ENCODE measurements at places on chromosomes 6 and 20. TPM values are rescaled to one million over a fixed set of nuclear protein-coding genes. Genes with fewer than 3 reads are reported as not detected.
A peak's percentile ranks its signal among the peaks of the same experiment; 100 is the strongest.

Gene MATN4
- total RNA-seq, result 0.64 TPM

- H3K4me1 ChIP-seq, result peaks cover 36% of the 10 kb centered on the region
- peaks cover 12% of the 10 kb centered on the region for H3K36me3 ChIP-seq
- no peak overlapping the region for H3K4me3 ChIP-seq
- H3K27me3 ChIP-seq, result no peaks in the 10 kb centered on the region
These were observed 4.9 kb downstream of the VEGFA start for GRCh38 chr6:43774776-43775534.

Gene TCP11
- not detected for total RNA-seq

- H3K27ac ChIP-seq, result no peak overlapping the region
- H3K4me1 ChIP-seq, result no peaks in the 10 kb centered on the region
- no peak overlapping the region for H3K4me3 ChIP-seq
These were observed 1420.2 kb downstream of the GRIK2 start for GRCh38 chr6:102813489-102814275.

- DNase-seq, result no peak
- H3K27ac ChIP-seq, result no peak overlapping the region
- H3K4me1 ChIP-seq, result no peaks in the 10 kb centered on the region
- H3K27me3 ChIP-seq, result peaks cover 11% of the 10 kb centered on the region
- H3K4me3 ChIP-seq, result no peak overlapping the region
- H3K36me3 ChIP-seq, result no peaks in the 10 kb centered on the region
These were observed 39.1 kb upstream of the ME1 start for GRCh38 chr6:83470001-83470400.

Gene MEI4
- not detected for total RNA-seq

DNA sequence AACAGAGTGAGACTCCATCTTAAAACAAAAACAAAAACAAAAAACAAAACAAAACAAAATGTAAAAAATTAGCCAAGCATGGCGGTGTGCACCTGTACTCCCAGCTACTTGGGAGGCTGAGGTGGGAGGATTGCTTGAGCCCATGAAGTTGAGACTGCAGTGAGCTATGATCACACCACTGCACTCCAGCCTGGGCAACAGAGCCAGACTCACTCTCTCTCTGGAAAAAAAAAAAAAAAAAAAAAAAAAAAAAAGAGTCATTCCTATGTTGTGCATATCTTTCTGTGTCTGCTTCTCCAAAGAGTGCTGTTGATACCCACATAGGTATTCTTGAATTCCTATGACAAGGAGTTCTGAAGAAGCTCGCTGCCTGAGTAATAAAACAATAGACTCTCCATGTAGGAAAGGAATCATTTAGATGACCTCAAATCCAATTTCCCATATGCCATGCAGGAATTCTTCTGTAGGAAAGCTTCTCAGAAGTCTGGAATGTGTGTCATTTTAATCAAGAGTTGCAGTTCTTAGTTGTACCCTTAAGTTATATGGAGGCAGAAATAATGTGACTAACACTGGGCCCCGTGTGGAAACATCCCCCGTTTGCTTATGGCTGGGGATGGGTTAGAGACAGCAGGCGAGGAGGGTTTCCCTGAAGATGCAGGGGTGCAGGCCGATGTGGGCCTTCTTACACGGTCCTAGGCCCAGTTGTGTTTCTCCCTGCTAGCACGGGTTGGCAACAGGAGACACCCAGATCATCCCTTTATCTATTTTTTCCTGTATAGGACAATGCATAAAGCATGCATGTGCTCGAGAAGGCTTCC is 79.4 kb downstream of the ZDHHC14 start:
- no peak for DNase-seq
- H3K27me3 ChIP-seq, result no peaks in the 10 kb centered on the region
- peak overlapping the region; percentile 71 for H3K27ac ChIP-seq

DNA sequence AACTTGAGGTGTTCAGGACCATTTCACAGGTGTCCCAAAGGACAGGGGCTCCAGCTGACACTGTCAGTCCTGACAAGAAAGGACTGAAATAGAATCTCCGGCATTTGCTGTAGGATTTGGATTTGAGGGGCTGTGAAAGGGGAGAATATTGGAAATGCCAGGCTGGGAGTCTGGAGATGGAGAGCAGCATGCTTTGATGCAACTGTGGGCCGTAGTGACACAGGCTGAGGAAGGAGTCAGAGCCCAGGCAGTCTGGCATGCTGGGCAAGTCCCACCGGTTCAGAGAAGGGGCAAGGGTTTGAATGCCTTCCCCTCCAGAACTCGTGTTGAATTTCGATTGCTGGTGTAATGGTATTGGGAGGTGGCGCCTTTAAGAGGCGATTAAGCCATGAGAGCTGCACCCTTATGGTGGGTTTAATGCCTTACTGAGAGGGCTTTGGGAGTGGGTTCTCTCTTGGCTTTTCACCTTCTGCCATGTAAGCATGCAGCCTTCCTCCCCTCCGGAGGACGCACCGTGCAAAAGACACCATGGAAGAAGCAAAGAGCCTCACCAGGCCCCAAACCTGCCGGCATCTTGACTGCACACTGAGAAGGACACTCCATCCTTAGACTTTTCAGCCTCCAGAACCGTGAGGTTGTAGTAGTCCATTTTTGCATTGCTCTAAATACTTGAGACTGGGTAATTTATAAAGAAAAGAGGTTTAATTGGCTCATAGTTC is 9.4 kb upstream of the PYGB start:
- no peak for DNase-seq
- H3K4me1 ChIP-seq, result peaks cover 19% of the 10 kb centered on the region
- no peaks in the 10 kb centered on the region for H3K36me3 ChIP-seq
- no peak overlapping the region for H3K4me3 ChIP-seq
- H3K27ac ChIP-seq, result peak overlapping the region; percentile 84

Gene TMEM244
- 0.99 TPM for total RNA-seq

- H3K4me1 ChIP-seq, result no peaks in the 10 kb centered on the region
- peaks cover 45% of the 10 kb centered on the region for H3K27me3 ChIP-seq
- H3K27ac ChIP-seq, result no peak overlapping the region
- no peaks in the 10 kb centered on the region for H3K36me3 ChIP-seq
- H3K4me3 ChIP-seq, result no peak overlapping the region
These were observed 128.1 kb upstream of the LY86 start for GRCh38 chr6:6460416-6460815.

DNA sequence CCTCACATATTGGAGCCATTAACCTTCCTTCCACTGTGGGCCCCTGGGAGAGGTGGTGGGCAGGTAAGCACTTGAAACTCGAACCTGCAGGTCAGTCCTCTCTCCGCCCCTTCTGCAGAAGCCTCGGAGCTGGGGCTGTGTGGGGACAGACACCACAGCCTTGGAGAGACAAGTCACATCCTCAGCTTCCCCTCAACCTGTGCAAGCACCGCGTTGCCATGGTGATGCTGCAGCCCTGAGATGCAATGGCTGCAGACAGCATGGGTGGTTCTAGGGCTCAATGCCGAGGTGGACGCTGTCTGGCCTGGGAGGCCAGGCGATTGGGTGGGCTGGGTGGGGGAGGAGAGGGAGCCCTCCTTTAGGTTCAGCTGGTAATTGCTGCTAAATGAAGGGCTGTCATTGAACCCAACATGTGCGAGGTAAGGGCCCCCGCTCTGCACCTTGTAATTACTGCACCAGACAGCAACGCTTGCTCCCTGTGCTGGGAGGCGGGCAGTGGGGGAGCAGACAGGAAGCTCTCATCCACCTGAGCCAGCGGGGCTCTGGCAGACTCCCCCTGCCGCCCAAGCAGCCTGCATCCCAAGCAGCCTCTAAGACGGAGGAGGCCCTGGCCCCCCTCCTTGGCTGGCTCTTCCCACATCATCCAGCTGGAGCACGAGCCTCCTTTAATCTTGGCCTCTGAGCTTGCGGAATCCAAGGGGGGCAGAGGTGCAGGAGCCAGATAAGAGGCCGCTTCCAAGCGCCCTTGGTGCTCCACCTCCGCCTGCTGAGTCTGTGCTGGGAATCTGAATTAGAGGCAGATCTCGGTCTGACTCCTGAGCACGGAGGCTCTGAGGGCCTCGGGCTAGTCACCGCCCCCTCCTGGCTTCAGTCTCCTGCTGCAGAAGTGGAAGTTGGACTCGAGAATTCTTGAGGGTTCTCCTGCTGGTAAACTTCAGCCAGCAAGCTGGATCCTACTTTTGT is 39.8 kb upstream of the CDH22 start:
- DNase-seq, result no peak
- H3K36me3 ChIP-seq, result peaks cover 1% of the 10 kb centered on the region
- peaks cover 14% of the 10 kb centered on the region for H3K4me1 ChIP-seq
- H3K4me3 ChIP-seq, result no peak overlapping the region
- H3K27me3 ChIP-seq, result peaks cover 9% of the 10 kb centered on the region

Gene NCOA5
- total RNA-seq, result 24.5 TPM

GRCh38 chr6:37381579-37381978 is 27.8 kb downstream of the RNF8 start:
- H3K4me1 ChIP-seq, result no peaks in the 10 kb centered on the region
- peak overlapping the region; percentile 10 for H3K27ac ChIP-seq
- peaks cover 24% of the 10 kb centered on the region for H3K36me3 ChIP-seq
- DNase-seq, result peak; percentile 47
- no peak overlapping the region for H3K4me3 ChIP-seq
- no peaks in the 10 kb centered on the region for H3K27me3 ChIP-seq

- no peak for DNase-seq
- H3K4me3 ChIP-seq, result no peak overlapping the region
- H3K4me1 ChIP-seq, result no peaks in the 10 kb centered on the region
- H3K36me3 ChIP-seq, result no peaks in the 10 kb centered on the region
- no peaks in the 10 kb centered on the region for H3K27me3 ChIP-seq
These were observed 5.8 kb downstream of the HDGFL1 start for GRCh38 chr6:22575190-22575589.

Gene PLCB4
- not detected for total RNA-seq

- DNase-seq, result no peak
- H3K4me1 ChIP-seq, result no peaks in the 10 kb centered on the region
- no peak overlapping the region for H3K4me3 ChIP-seq
- no peak overlapping the region for H3K27ac ChIP-seq
- peaks cover 3% of the 10 kb centered on the region for H3K27me3 ChIP-seq
These were observed 552.3 kb upstream of the JARID2 start for GRCh38 chr6:14693301-14694192.

DNA sequence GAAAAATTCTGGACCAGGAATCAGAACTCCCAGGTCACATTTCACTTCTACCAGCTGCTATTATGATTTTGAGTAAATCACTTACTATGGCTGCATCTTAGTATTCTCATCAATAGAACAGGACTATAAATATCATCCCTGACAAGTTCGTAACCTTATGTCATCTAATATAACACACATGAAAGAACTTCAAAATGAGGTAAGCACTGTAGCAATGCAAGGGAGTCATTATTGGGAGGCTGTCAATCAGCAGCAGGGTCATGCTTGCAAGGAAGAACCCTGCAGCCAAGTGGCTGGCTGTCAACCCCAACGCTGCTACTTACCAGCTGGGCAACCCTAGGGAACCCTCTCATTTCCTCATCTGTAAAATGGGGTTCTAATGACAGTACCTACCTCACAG is 123.3 kb upstream of the B3GAT2 start:
- no peaks in the 10 kb centered on the region for H3K27me3 ChIP-seq
- H3K4me3 ChIP-seq, result no peak overlapping the region
- no peak for DNase-seq
- H3K36me3 ChIP-seq, result no peaks in the 10 kb centered on the region

DNA sequence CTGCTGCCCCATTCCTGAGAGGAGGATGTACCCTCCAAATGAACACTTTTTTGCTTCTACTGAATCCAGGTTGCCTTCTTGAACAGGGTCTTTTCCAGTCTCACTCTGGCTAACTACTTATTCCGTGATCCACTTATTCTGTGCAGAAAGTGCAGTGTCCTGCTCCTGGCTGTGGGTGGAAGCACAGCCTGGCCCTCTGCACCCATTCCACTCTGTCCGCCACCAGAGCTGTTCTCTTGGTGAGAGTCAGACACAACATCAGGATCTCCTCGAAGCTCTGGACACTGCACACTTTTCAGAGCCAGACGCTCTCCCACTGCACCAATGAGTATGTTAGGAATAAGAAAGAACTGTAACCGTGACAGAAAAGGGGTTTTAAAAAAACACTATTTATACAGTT is 174.2 kb downstream of the MCHR2 start:
- no peak for DNase-seq
- H3K27ac ChIP-seq, result no peak overlapping the region
- H3K27me3 ChIP-seq, result peaks cover 20% of the 10 kb centered on the region
- no peaks in the 10 kb centered on the region for H3K36me3 ChIP-seq
- peaks cover 6% of the 10 kb centered on the region for H3K4me1 ChIP-seq

DNA sequence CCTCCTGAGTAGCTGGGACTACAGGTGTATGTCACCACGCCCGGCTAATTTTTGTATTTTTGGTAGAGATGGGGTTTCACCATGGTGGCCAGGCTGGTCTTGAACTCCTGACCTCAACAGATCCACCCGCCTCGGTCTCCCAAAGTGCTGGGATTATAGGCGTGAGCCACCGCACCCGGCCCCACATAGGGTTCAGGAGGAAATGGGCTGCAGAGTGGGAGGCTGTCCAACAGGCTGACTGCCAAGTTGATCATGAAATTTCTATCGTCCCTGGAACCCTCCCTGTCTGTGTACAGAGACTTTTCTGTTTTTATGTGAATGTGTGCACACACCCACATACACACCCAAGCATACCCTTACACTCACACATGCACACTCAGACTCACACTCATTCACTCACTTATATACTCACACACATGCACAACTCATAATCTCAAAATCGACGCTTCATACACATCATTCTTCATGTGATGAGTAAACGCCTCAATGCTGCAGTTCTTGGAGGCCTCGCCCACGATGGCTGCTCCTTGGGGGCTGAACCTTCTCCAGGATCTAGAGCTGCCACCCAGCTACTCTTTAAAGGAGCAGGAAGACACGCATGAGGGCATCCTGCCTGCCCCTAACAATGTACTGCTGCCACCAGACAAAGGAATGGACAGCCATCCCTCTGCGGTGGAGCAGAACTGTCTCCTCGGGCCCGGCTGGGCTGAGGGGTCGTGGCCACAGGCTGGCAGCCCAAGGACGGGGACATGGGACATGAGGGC is 35.6 kb downstream of the SUN5 start:
- peak overlapping the region; percentile 96 for H3K27ac ChIP-seq
- H3K4me1 ChIP-seq, result peaks cover 68% of the 10 kb centered on the region
- H3K27me3 ChIP-seq, result no peaks in the 10 kb centered on the region
- DNase-seq, result no peak
- no peaks in the 10 kb centered on the region for H3K36me3 ChIP-seq
- peak overlapping the region; percentile 14 for H3K4me3 ChIP-seq

DNA sequence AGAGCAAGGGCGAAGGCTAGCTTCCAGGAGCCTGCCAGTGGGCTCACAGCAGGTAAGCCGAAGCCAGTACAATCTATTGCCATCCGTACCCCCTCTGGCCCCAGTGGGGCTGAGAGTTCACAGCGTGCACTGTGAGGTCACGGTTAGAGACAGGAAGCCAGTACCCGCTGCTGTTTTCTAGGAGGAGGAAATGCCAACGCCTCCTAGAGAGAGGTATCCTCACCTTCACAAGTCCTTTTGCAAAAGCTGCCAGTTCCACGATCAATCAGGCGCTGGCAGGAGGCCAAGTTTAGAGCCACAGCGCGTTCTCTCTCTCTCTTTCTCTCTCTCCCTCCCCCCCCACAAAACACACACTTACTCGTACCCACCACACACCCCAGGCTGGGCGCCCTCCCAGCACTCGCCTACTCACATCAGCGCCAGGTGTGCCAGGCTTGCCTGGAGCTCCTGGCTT is 22.5 kb downstream of the COL9A1 start:
- peaks cover 70% of the 10 kb centered on the region for H3K27me3 ChIP-seq
- no peaks in the 10 kb centered on the region for H3K4me1 ChIP-seq
- DNase-seq, result no peak

Measured in activated CD8-positive, alpha-beta memory T cell treated with anti-CD3 and anti-CD28 coated beads, Interleukin-2, amount 10 ng/mL, durations not matched to agents 7 days and 5 days (primary cell).